Spinal cord (tissue), 10 donors: ENCODE measurements at places on chromosomes 3 and 15. TPM values are rescaled to one million over a fixed set of nuclear protein-coding genes. Genes with fewer than 3 reads are reported as not detected.

The CCR5 gene
- 0.22 TPM for total RNA-seq

The ANKRD34C gene
- 0.99 TPM for total RNA-seq

The SGO1 gene
- total RNA-seq: 4.6 TPM

The CCR8 gene
- total RNA-seq: not detected

The TXNRD3 gene
- total RNA-seq: 18.9 TPM

The SLC2A2 gene
- 0.28 TPM for total RNA-seq

The LOXL1 gene
- total RNA-seq: 7.9 TPM

The TGM5 gene
- total RNA-seq: not detected

The KIF23 gene
- total RNA-seq: 13.5 TPM

The MORC1 gene
- total RNA-seq: 0.06 TPM

The MEX3B gene
- 8.8 TPM for total RNA-seq

The H1-8 gene
- not detected for total RNA-seq

The C3orf18 gene
- 28.8 TPM for total RNA-seq

The CCK gene
- 17.5 TPM for total RNA-seq

The NR1I2 gene
- 0.50 TPM for total RNA-seq

The RAB6B gene
- 169 TPM for total RNA-seq

The FBXL2 gene
- total RNA-seq: 48.3 TPM

The ZMYND10 gene
- 8.8 TPM for total RNA-seq

The EIF5A2 gene
- total RNA-seq: 18.3 TPM

The ZBTB47 gene
- total RNA-seq: 47.4 TPM

The CTXN2 gene
- total RNA-seq: 2.0 TPM

The SNUPN gene
- total RNA-seq: 34.8 TPM

The CPLX3 gene
- 0.11 TPM for total RNA-seq

The GOLGA8R gene
- total RNA-seq: 5.5 TPM

The SERPINI2 gene
- total RNA-seq: 6.3 TPM

The OR5K2 gene
- not detected for total RNA-seq

The TUSC7 gene
- total RNA-seq: not detected

The SLC9C1 gene
- 0.72 TPM for total RNA-seq

The CNTN4 gene
- total RNA-seq: 88.0 TPM

The SMCO1 gene
- not detected for total RNA-seq

The KCNMB3 gene
- 4.9 TPM for total RNA-seq

The LZTFL1 gene
- total RNA-seq: 28.8 TPM

The CEMIP gene
- 75.8 TPM for total RNA-seq

The ARHGEF26 gene
- total RNA-seq: 30.6 TPM

The ARPP21 gene
- total RNA-seq: 41.0 TPM

The CBLB gene
- total RNA-seq: 44.6 TPM

The GRIP2 gene
- total RNA-seq: 6.0 TPM

The MED12L gene
- total RNA-seq: 12.5 TPM

The HIGD2B gene
- total RNA-seq: not detected

The ZPLD1 gene
- total RNA-seq: 1.8 TPM

The LRTM1 gene
- total RNA-seq: not detected

The ARGFX gene
- total RNA-seq: not detected

The GPR156 gene
- total RNA-seq: 2.1 TPM

The FAM227B gene
- 8.3 TPM for total RNA-seq

The ADAMTSL3 gene
- 25.2 TPM for total RNA-seq

The CACNA2D3 gene
- 34.5 TPM for total RNA-seq

The CHL1 gene
- total RNA-seq: 110 TPM

The ASB14 gene
- total RNA-seq: 0.59 TPM

The GNAT1 gene
- total RNA-seq: not detected

The APOD gene
- 75.5 TPM for total RNA-seq

The RETNLB gene
- not detected for total RNA-seq

The KBTBD8 gene
- total RNA-seq: 3.4 TPM

The C3orf52 gene
- 2.1 TPM for total RNA-seq

The GPR160 gene
- total RNA-seq: 0.61 TPM
